T-cell (primary cell): ENCODE measurements at places on chromosomes 4 and X. TPM values are rescaled to one million over a fixed set of nuclear protein-coding genes. Genes with fewer than 3 reads are reported as not detected.

Gene GPR143
- not detected for total RNA-seq

- no peaks in the 10 kb centered on the region for H3K36me3 ChIP-seq
- peaks cover 12% of the 10 kb centered on the region for H3K27me3 ChIP-seq
- H3K4me1 ChIP-seq, result no peaks in the 10 kb centered on the region
- no peak for DNase-seq
These were observed 286.9 kb downstream of the PACRGL start for GRCh38 chr4:20987191-20987590.

Gene CXCL13
- not detected for total RNA-seq

GRCh38 chrX:108203540-108203939 lies 112.0 kb downstream of the ATG4A start:
- H3K4me3 ChIP-seq, result no peak overlapping the region
- H3K27ac ChIP-seq, result no peak overlapping the region
- H3K4me1 ChIP-seq, result no peaks in the 10 kb centered on the region
- H3K27me3 ChIP-seq, result no peaks in the 10 kb centered on the region
- DNase-seq, result no peak

- H3K36me3 ChIP-seq, result no peaks in the 10 kb centered on the region
- peaks cover 8% of the 10 kb centered on the region for H3K4me1 ChIP-seq
- no peak overlapping the region for H3K4me3 ChIP-seq
- no peak for DNase-seq
- H3K27me3 ChIP-seq, result no peaks in the 10 kb centered on the region
These were observed 53.9 kb upstream of the RPS6KA3 start for GRCh38 chrX:20320461-20321159.

GRCh38 chr4:71189471-71189870 lies 149.3 kb upstream of the SLC4A4 start:
- no peaks in the 10 kb centered on the region for H3K36me3 ChIP-seq
- H3K4me3 ChIP-seq, result no peak overlapping the region
- H3K27me3 ChIP-seq, result peaks cover 7% of the 10 kb centered on the region
- no peak overlapping the region for H3K27ac ChIP-seq
- peaks cover 9% of the 10 kb centered on the region for H3K4me1 ChIP-seq

Gene SSX4
- not detected for total RNA-seq

DNA sequence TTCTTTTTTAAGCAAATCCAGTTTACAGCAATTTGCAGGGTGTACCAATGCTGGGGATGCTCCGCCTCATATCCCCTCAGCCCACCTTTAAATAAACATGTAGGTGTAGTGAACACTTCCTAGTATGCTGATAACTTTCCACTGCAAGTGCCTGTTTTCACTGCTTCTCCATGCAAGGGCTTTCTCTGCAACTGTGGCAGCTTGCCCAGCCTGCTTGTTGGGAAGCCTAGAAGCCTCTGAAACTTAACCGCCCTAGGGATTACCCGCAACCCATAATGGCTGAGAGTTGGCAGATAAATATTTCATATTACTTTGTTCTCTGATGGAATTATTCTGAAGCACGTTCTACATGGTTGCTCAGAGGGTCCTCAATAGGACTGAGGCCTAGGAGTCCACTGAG lies 253.7 kb upstream of the DDX53 start:
- no peaks in the 10 kb centered on the region for H3K27me3 ChIP-seq
- no peaks in the 10 kb centered on the region for H3K4me1 ChIP-seq
- no peaks in the 10 kb centered on the region for H3K36me3 ChIP-seq
- no peak overlapping the region for H3K27ac ChIP-seq
- H3K4me3 ChIP-seq, result no peak overlapping the region

DNA sequence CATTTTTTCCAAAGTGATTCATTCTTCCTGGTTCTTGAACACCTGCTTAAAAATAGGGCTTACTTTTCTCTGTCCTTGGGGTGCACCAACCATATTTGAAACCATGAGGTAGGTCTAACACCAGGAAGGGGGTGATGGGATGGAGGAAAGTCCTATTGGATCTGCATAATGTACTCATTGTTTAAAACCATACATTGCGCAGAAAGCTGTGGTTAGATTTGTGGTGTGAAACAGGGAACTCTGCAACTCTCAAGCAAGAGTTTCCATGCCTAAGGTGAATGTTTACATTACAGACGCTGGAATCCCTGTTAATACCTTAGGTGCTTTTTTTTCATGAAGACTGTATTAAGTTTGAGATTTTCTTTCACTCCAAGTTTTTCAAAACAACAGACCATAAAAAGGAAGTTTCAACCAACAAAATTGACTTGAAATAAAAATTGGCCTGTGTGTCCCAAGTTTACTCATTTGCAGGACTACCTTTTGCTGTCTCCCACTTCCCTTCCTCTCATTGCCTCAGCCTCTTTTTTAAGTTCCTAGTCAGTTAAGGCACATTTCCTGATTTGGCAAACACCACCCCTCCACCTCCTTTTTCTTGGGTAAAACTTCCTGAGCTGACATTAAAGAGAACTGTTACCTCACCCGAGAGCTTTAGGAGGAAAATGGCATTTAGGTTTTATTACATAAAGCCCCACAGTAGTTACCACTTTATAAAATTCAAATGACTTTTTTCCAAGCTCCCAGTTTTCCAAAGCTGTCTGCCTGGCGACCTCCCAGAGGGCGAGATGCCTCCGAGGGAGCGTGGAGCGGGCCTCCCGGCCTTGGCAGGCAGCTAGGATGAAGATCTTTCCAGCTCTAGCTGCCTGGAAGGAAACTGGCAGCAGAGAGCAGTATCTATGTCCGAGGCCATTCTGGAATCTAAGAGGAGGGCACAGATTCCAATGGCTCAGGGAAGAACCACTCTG lies 47.9 kb upstream of the RBPJ start:
- H3K27ac ChIP-seq, result no peak overlapping the region
- H3K4me3 ChIP-seq, result no peak overlapping the region
- no peaks in the 10 kb centered on the region for H3K27me3 ChIP-seq
- no peaks in the 10 kb centered on the region for H3K4me1 ChIP-seq
- no peak for DNase-seq
